ENCODE measurements at places on chromosomes 3 and 15.

DNA sequence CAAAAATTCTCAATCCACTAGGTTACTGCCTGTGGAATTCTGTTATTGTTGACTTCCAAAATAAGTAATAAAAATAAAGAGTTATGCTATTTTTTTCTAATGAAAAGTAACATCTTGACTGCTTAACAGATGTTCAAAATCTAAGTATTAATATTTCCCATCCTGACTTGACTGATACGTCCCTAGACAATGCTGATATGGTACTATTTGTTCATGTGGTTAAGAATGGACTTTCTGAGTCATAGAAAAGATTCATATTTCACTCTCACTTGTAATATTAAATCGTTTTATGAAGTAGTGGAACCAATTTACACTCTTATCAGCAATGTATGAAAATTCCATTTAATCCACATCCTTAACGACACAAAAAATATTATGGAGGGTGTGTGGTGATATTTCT lies 104.8 kb upstream of the PLSCR5 start:
- no peak for DNase-seq

- DNase-seq = no peak
These were observed 63.3 kb upstream of the CORO2B start for GRCh38 chr15:68515371-68516095.

GRCh38 chr3:5707794-5708193 lies 520.3 kb downstream of the EDEM1 start:
- no peak for DNase-seq

DNA sequence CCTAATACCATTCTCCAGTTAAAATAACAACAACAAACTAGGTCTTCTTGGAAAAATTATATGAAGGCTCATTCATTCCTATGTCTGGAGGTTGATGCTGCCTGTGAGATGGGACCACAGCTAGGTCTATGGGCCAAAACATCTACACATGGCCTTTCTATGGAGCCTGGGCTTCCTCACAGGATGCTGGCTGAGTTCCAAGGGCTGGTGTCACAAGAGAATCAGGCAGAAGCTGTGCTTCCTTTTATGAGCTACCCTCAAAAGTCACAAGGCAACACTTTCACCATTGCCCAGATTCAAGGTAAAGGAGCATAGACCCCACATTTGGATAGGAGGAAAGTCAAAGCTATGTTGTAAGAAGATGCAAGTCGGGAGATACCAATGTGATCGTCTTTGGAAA lies 4.6 kb upstream of the RTP2 start:
- no peak for DNase-seq

DNA sequence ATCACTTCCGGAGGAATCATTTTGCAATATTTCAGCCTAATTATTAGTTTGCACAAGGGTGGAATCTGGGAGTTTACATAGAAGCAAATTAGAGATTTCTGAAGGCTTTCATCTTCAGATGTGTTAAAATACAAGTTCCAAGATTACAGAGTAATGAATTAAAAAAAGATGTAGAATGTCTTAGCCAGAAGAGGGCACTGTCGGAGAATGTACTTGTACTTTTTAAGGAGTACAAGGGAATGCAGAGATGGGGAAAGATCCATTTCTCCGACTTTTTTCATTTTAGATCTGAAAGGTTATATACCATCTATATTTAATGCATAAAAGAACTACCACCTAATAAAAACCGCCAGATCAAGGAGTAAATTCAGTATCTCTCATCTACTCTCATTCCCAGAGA lies 43.1 kb upstream of the WDR5B start:
- no peak for DNase-seq

DNA sequence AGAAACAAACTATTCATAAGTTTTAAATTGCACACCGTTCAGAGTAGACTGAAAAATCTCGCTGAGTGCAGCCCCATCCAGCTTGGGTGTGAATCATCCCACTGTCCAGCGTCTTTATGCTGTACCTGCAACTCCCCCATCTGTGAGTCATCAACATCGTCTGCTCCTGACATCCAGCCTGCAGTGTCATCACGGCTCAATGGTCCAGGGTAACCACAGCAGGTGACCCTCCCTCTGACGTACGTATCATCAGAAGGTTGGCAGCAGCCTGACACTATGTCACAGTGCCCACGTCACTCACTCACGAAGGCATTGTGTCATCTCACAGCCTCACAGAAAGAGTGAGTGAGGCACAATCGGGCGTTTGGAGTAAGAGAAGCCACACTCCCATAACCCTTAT lies 65.2 kb downstream of the TPRA1 start:
- DNase-seq = no peak

DNA sequence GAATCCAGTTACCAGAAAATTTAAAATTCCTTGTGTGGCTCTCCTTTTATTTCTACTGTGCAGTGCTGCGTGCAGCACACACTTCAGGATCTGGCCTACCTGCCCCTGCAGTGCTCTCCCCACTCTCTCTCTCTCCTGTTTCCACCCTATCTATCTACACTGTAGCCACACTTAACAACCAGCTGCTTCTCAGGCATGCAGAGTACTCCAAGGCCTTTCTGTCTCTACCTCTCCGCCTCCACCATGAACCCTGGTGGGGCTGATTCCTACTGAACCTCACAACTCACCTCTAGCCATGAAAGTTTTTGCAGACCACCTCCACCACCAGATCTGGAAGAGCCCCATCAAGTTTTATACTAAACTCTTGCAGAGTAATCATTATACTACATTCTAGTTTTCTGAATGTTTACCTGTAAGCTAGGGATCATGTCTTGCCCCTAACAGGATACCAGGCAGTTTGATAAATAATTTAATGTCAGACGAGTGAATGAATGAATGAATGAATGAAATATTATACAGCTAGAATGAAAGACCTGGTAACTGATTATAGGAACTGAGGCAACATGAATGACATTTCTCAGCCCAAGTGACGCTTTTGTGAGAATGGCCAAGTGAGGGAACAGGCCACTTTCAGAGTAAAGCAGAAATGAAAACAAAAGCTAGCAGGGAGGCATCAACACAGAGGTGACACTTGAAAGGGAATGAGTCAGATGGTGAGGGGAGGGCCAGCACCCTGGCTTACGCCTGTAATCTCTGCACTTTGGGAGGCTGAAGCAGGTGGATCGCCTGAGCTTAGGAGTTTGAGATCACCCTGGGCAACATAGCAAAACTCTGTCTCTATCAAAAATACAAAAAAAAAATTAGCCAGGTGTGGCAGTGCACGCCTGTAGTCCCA lies 363.5 kb downstream of the FOXP1 start:
- DNase-seq = peak; percentile 58

GRCh38 chr3:173396191-173397041 lies 1.1 kb upstream of the NLGN1 start:
- DNase-seq = no peak

GRCh38 chr3:13281507-13282357 lies 138.4 kb downstream of the NUP210 start:
- DNase-seq = no peak

All from activated CD4-positive, alpha-beta T cell treated with anti-CD3 and anti-CD28 coated beads, Interleukin-2, amount 50 U/mL, for 24 hours (primary cell).